ENCODE measurements at places on chromosomes 11 and 22.

GRCh38 chr11:113435190-113435968 lies 39.8 kb downstream of the DRD2 start:
- DNase-seq = no peak

GRCh38 chr22:24054356-24054755 lies 43.3 kb downstream of the CABIN1 start:
- no peak for DNase-seq

- DNase-seq = no peak
These were observed 88.5 kb downstream of the ZBTB16 start for GRCh38 chr11:114148013-114148382.

- no peak for DNase-seq
These were observed 221.0 kb downstream of the HIPK3 start for GRCh38 chr11:33478111-33478573.

- peak; percentile 4 for DNase-seq
These were observed 21.9 kb upstream of the POLD3 start for GRCh38 chr11:74570266-74571061.

DNA sequence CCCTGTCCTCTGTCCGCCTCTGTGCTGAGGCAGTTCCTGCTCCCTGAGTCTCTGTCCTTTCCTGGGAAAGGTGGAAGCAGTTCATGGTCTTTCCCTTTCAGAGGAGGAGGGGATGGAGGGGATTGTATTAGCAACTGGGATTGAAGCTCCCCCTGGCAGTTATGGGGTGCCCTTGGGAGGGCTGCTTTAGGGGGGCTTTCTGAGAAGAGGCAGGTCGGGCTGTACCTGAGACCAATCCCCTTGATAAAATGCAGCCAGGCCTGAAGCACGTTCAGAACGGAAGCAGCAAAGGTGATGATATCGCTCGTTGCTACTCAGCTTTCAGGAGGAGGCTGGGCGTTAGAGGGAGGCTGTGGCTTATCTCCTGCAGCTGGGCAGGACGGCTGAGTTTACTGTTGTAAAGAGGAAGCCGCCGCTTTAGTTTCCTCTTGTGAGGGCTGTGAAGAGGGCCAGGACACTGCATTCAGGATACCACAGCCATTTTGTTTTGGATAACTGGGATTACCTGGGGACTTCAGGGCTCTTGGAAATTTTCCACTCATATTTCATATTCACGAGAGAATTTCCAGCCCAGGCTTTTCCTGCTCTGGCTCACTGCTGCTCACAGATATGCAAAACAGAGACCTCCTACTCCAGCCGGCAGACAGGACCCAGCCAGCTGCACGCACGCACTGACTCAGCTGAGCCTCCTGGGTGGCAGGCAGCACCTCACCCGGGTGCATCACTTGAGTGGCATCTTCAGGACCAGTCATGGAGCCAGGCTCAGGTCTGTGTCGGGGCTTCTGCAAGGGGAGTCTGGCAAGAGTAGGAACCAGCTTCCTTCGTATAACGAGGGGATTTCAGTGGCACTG lies 798 bp downstream of the AMPD3 start:
- DNase-seq = peak; percentile 80

DNA sequence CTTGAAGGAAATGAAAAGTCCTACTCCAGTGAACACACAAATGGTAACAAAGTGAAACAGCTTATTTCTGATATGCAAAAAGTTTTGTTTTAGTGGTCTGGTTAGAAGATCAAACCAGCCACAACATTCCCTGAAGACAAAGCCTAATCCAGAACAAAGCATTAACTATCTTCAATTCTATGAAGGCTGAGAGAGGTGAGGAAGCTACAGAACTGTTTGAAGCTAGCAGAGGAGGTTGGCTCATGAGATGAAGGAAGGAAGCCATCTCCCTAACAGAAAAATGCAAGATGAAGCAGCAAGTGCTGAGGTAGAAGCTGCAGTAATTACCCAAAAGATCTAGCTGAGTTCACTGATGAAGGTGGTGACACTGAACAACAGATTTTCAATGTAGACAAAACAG lies 168.4 kb downstream of the IGLL1 start:
- no peak for DNase-seq

DNA sequence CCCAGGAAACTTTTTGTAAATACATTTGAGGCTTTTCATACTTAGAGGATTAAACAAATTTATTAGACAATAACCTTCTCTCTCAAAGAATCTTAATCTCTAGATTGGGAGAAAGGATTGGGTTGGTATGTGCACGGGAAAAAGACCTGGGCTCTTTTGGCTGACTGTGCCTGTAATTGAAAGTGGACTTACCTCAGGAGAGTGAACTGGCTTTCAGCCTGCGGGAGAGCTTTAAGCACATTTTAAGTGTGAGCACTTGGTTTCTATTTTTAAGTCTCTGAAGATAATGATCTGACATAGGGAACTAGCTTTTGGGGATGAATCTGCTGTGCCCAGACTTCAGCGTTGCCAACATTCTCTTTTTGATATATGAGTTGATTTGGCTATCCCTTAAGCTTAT lies 35.8 kb downstream of the UVRAG start:
- DNase-seq = no peak

DNA sequence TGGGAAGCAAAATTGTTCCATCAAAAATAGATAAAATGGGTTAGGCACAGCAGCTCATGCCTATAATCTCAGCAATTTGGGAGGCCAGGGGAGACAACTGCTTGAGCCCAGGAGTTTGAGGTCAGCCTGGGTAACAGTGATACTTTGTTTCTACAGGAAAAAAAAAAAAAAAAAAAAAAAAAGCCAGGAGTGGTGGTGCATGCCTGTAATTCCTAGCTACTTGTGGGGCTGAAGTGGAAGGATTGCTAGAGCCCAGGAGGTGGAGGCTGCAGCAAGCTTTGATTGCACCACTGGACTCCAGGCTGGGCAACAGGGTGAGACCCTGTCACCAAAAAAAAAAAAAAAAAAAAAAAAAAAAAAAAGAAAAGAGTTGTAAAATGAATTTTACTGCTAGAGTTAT lies 49.6 kb downstream of the KIF18A start:
- DNase-seq = no peak

DNA sequence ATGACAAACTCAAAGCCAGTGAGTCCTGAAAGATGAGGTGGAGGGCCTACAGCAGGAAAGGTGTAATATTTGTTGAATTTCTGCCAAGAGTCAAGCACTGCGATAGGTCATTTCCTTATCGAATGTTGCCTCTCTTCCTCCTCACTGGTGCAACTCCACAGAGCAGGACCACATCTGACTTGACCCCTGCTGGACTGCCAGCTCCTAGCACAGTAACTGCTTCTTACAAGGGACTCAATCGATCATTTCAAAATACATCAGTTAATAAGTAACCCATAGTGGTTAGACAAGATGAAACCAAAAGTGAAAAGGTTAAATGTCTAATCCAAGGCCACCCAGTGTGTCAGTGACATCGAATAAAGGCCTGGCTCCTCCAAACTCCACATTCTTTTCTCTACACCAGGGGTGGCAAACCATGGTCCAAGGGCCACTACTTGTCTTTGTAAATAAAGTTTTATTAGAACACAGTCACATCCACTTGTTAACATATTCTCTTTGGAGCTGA lies 98.5 kb upstream of the CSNK2A3 start:
- no peak for DNase-seq

GRCh38 chr22:20803696-20804324 lies 29.9 kb downstream of the SERPIND1 start:
- DNase-seq = peak; percentile 21

- DNase-seq = no peak
These were observed 33.5 kb downstream of the CHRDL2 start for GRCh38 chr11:74697722-74698121.

- DNase-seq = no peak
These were observed 178.2 kb upstream of the ZC3H12C start for GRCh38 chr11:109914809-109915653.

DNA sequence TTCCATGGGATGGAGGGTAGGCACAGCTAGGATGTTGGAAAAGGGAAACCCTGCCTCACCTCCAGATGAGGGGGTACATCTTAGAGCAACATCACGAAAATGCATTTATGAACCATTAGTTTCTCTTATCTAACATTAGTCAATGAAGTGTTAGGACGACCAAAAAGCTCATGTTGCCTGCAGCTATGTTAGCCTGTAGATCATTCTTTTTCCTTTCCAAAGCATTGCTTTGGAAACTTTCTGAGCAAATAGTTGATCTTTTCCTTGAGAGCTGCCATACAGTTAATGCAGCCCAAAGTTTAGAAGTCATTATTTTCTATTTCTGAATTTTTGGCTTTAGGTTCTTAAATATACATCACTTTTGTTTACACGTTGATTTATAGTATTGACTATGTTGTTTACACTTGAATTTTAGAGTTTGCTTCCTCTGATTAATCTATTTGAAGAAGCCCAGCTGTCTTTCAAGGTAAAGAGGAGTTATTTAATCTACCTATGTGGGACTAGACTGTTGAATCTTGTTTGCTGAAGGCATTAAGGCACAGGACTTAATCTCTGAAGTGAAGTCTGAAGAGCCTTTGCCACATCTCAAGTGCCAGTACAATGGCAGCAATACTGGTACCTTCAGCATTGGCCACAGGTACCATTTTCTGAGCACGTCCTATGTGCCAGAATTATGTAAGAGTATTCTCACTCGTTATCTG lies 11.0 kb downstream of the POU2AF3 start:
- no peak for DNase-seq

DNA sequence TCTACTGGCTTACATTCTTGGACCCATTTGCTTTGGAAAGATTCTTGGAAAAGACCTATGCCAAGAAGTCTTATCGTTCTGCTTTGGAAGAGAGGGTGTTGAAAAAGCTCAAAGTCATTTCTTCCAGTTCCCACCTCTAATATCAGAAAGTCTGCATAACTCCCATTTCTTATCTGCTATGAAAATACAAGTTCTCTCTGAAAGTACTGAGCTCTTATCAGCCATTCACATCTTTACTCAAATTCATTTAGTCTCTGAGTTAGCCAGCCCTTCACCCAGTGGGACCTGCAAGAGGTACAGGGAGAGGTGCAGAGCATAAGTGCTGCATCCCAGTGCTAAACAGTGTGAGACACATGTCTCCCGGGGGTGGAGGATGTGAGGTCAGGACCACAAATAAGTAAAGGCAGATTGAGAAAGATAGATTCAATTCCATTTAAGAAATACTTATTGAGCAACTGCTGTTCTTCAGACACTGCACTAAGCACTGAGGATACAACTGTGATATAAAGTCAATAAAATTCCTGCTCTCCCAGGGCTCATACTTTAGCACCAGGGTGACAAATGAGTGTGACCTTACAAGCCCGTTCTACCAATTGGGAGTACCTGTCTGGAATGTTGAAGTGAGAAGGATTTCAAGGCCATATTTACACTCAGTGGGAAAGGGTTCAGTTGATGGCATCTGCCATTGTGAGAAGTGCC lies 76.7 kb downstream of the PISD start:
- peak; percentile 25 for DNase-seq

DNA sequence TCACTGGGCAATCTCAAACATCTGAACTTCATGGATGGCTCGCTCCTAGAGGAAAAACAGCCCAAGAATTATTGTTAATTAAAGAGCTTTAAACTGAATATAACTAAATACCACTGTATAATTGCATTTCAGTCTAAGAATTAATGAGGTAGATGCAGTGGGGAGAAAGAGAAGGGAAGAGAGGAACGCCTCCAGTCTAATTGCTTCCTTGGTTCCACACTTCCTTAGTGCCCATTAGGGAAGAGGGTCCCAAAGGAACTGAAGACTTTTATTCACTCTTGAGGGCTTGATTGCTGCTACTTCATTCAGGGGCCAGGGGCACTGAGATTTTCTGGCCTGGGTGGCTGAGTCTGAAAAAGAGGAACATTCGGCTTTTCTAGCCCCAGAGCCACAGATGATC lies 11.8 kb upstream of the OR10G7 start:
- DNase-seq = no peak

- DNase-seq = no peak
These were observed 3.6 kb upstream of the INPP5J start for GRCh38 chr22:31119026-31119717.

- no peak for DNase-seq
These were observed 37.0 kb upstream of the KIRREL3 start for GRCh38 chr11:127037596-127037995.

DNA sequence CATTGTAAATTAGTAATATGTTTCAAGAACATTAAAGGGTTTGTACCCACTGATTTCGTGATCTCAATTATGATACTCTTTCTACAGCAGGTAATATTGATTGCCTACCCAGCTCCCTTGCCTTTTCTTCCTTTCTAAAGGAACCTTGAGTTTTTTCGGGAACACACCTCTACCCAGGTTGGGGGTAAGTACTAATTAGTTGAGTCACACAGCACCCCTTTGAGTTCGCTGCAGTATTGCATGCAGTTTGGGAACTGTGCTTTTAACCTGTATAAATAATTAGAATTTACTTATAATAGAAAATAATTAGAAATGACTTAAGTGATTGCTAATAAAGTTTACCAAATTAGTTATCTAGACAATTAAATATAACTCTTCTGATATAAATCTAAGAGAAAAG lies 24.9 kb downstream of the ARHGAP42 start:
- DNase-seq = no peak

- DNase-seq = peak; percentile 1
These were observed 72.7 kb downstream of the KCNQ1 start for GRCh38 chr11:2517386-2518064.

DNA sequence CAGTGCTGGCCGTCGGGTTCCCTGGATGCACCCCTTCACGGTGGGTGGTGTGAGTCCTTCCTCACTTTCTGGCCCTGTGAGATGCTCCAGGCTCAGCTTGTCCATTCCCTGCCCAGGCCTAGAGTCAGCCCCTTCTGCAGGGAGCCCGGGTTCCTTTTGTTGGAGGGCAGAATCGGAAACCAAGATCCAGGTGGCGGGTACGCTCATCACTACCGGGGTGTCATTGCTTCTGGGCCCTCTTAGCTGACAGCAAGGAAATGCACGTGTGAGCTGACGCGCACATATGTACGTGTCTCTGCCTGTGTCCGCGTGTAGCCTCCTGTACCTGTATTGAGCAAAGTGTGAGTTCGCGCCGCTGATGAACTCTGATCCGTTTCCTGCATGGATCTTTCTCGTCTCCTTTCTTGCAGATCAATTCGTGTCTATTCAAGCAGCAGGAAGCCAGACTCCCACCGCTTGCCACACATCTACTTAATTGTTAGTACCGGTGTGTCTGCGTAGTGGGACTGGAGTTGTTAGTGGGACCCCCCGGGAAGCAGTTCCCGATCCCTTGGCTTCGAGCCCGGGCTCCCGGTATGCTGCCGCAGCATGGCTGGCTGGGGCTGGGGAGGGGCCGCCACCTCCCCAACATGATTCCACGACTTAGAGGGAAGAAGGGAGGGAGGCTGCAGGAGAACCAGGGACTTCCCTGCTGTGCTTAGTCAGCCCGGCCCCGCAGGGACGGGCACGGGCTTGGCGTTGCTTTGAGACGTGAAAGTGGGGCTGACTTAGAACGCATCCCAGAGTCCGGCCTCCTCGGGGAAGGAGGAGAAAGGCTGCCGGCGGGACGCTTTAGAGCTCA lies 35.9 kb upstream of the GRAMD4 start:
- no peak for DNase-seq

Data from activated naive CD4-positive, alpha-beta T cell treated with Interleukin-2 at 50 U/mL for 16 hours (primary cell).